NCI-H1930 (cell line): ENCODE measurements at places on chromosomes 5 and 9.
A peak's percentile ranks its signal among the peaks of the same experiment; 100 is the strongest.

DNA sequence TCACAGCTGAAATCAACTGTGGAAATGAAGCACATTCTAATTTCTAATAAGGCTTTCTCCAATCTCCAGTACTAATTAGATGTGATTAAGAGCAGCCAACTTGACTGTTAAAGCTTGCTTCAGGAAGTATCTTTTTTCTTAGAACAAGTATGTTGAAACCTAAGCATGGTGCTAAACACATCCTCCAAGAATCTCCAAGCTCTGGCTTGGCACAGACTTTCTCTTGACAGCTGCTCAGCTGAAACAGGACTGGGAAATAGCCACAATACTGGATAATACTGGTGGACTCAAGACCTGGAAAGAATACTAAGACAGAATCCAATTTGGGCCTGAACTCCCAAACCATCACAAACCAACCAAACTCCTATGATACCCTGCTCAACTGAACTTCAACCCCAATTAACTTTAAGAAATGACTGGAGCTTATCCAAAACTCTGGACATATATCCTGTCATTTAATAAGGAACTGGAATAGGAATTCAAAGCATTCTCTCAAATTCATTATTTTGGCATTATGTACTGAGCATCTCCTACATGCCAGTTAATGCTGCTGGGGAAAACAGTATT lies 16.2 kb downstream of the PRKAA1 start:
- DNase-seq: no peak

- DNase-seq: peak; percentile 3
Measured at GRCh38 chr5:123000731-123001130, 35.8 kb downstream of the PPIC start.

DNA sequence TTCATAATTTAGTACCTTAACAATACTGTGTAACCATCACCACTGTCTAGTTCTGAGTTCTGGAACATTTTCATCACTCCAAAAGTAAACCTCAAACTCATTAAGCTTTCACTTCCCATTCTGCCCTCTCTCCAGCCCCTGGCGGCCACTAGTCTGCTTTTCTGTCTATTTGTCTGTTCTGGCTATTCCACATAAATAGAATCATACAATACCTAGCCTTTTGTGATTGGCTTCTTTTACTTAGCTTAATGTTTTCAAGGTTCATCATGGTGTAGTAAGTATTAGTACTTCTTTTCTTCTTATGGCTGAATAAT lies 138.7 kb downstream of the RAPGEF6 start:
- peak; percentile 42 for DNase-seq

GRCh38 chr5:35338157-35338453 lies 107.8 kb upstream of the PRLR start:
- no peak for DNase-seq
